ENCODE measurements at places on chromosomes 2 and 18.

DNA sequence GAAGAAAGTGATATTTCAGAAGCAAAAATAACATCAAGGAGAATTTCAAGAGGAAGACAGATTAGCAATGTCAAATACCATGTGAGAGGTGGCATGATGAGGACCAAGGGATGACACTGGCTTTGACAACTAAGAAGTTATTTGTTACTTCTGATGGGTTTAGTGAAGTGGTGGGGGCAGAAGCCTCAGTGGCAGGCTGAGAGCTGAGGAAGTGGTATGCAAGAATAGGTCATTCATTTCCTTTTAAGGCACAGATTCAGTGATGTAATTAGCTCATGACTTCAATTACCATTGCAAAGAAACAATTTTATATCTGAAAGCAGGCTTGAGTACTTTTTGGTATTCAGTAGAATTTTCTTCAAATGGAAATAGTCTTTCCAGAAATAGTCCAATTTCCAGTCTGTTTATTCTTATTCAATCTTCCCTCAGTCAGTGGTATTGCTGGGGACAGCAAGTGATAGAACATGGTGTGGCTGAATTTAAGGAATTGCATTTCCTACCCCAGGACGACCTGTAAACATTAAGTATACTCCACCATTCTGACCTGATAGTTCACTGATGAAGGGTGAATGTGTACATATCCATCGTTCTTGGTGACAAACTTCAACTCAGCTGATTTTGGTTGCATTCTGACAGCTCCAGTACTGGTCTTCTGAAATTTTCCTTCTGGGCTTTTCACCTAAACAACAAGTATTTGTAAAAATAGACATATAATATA is 28.2 kb downstream of the GEMIN6 start:
- no peak for DNase-seq

GRCh38 chr18:30814446-30814845 is 228.1 kb downstream of the DSC3 start:
- DNase-seq, result no peak

GRCh38 chr18:7637269-7637668 is 70.2 kb downstream of the PTPRM start:
- DNase-seq, result no peak

- DNase-seq, result no peak
Observed at GRCh38 chr2:152781175-152781574, 62.8 kb downstream of the ARL6IP6 start.

GRCh38 chr18:7923105-7923504 is 356.0 kb downstream of the PTPRM start:
- no peak for DNase-seq

GRCh38 chr2:143629340-143629739 is 500.1 kb downstream of the ARHGAP15 start:
- DNase-seq, result peak; percentile 12
